ENCODE measurements at places on chromosomes 7 and 10. TPM values are rescaled to one million over a fixed set of nuclear protein-coding genes. Genes with fewer than 3 reads are reported as not detected.

GRCh38 chr10:29469481-29470354 is 165.1 kb downstream of the SVIL start:
- DNase-seq, result no peak
- H3K4me3 ChIP-seq, result no peak overlapping the region
- no peak overlapping the region for H3K27ac ChIP-seq

DNA sequence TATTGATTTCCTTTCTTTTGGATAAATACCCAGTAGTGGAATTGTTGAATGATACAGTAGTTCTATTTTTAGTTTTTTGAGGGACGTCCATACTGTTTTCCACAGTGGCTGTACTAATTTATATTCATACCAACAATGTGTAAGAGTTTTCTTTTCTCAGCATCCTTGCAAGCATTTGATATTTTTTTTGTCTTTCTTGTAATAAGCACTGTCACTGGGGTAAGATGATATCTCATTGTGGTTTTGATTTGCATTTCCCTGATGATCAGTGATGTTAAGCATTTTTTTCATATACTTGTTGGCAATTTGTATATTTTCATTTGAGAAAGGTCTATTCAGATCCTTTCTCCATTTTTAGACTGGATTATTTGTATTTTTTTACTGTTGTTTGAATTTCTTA is 308.7 kb downstream of the PTEN start:
- no peaks in the 10 kb centered on the region for H3K27me3 ChIP-seq
- no peak overlapping the region for H3K27ac ChIP-seq
- no peak for DNase-seq
- no peaks in the 10 kb centered on the region for H3K36me3 ChIP-seq

GRCh38 chr10:106515206-106515790 is 649.2 kb downstream of the SORCS1 start:
- no peaks in the 10 kb centered on the region for H3K4me1 ChIP-seq
- H3K4me3 ChIP-seq, result no peak overlapping the region
- H3K36me3 ChIP-seq, result no peaks in the 10 kb centered on the region
- no peaks in the 10 kb centered on the region for H3K27me3 ChIP-seq
- no peak overlapping the region for H3K27ac ChIP-seq

The PLEKHS1 gene
- total RNA-seq, result 1.3 TPM

The ZP3 gene
- total RNA-seq, result not detected

GRCh38 chr10:34781711-34782110 is 33.4 kb downstream of the PARD3 start:
- H3K4me3 ChIP-seq, result no peak overlapping the region
- H3K36me3 ChIP-seq, result no peaks in the 10 kb centered on the region
